ENCODE measurements at places on chromosomes 2 and 18.

GRCh38 chr2:207229161-207229560 is 63.4 kb upstream of the KLF7 start:
- peaks cover 7% of the 10 kb centered on the region for H3K4me1 ChIP-seq
- no peak for DNase-seq
- H3K27me3 ChIP-seq = peaks cover 7% of the 10 kb centered on the region
- H3K4me3 ChIP-seq = no peak overlapping the region

GRCh38 chr2:177618255-177619253 is 226.0 kb downstream of the AGPS start:
- peaks cover 2% of the 10 kb centered on the region for H3K36me3 ChIP-seq
- H3K27me3 ChIP-seq = peaks cover 4% of the 10 kb centered on the region

GRCh38 chr2:42025151-42025582 is 22.7 kb upstream of the PKDCC start:
- DNase-seq = no peak
- no peak overlapping the region for H3K27ac ChIP-seq
- peaks cover 8% of the 10 kb centered on the region for H3K4me1 ChIP-seq
- H3K36me3 ChIP-seq = peaks cover 2% of the 10 kb centered on the region

DNA sequence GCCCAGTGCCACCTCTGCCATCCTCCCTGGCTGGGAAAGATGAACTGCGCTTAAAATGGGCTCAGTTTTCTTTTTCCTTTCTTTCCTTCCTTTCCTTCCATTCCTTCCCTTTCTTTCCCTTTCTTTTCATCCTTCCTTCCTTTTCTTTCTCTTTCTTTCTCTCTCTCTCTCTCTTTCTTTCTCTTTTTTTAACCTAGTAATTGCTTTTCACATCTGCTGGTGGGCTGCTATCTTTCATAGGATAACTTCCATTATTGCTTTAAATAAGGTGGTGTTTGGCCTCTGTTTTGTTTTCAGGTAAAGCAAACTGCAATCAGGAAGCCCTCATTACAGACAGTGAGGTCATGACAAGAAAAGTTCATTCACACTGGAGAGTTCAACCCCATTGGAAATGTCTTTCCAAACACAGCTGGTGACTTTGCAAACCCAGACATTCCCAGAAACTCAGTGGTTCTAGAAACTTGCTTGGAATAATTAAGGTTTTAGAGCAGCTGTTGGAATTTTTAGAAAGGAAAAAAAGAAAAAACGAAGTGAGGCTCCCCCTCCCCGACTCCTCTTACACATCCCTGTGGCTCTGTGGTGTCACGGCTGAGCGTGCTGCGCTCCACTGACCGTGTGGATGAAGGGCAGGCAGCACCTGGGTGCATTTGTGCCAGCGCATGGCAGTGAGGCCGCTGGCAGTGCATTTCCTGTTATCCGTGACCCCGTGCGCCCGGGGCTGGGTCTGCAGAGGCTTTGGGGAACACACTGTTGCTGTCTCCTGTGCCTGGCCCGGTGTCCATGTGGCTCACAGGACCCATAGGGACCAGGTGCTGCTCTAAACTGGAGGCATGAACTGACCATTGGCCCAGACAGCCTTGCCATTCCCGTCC is 76.9 kb downstream of the MBP start:
- H3K36me3 ChIP-seq = peaks cover 4% of the 10 kb centered on the region
- H3K4me1 ChIP-seq = peaks cover 53% of the 10 kb centered on the region
- H3K4me3 ChIP-seq = peak overlapping the region; percentile 80
- H3K27me3 ChIP-seq = no peaks in the 10 kb centered on the region
- DNase-seq = no peak

DNA sequence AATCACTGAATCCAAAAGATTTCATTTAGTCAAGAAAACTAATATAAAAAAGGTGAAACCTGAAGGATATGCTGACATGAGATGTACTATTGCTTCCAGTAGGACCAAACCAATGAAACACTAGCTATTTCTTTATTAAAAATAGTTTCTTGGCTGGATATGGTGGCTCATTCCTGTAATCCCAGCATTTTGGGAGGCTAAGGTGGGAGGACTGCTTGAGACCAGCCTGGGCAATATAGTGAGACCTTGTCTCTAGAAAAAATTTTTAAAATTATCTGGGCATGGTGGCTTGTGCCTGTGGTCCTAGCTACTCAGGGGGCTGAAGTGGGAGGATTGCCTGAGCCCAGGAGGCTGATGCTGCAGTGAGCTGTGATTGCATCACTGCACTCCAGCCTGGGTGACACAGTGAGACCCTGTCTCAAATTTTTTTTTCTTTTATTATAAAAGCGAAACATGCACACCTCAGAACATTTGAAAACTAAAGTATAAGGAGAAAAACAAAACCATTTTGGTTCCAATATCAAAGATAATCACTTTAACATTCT is 266.2 kb downstream of the TGIF1 start:
- no peak overlapping the region for H3K4me3 ChIP-seq
- H3K27ac ChIP-seq = no peak overlapping the region
- H3K36me3 ChIP-seq = no peaks in the 10 kb centered on the region
- peaks cover 5% of the 10 kb centered on the region for H3K4me1 ChIP-seq
- peaks cover 13% of the 10 kb centered on the region for H3K27me3 ChIP-seq

DNA sequence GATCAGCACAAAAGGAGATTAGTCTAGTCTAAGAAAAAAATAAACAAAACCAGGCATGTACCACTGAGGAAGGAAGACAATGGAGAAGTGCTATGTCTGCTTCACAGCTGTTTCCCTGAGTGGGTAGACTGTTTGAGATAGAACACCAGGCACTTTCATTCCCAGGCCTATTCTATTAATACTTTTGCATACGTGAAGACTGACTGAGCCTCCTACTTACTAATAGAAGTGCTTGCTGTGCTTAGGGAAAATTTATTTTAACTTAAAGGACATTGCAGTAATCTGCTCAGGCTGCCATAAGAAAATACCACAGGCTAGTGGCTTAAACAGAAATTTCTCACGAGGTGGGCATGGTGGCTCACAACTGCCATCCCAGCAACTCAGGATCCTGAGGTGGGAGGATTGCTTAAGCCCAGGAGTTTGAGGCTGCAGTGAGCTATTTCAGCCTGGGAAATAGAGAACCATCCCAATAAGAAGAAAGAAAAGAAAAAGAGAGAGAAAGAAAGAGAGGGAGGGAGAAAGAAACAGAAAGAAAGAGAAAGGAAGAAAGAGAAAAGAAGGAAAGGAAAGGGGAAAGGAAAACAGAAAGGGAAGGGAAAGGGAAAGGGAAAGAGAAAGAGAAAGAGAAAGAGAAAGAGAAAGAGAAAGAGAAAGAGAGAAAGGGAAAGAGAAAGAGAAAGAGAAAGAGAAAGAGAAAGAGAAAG is 33.0 kb downstream of the CMPK2 start:
- peaks cover 3% of the 10 kb centered on the region for H3K4me1 ChIP-seq
- H3K27ac ChIP-seq = peak overlapping the region; percentile 50
- no peak overlapping the region for H3K4me3 ChIP-seq
- peaks cover 13% of the 10 kb centered on the region for H3K36me3 ChIP-seq

DNA sequence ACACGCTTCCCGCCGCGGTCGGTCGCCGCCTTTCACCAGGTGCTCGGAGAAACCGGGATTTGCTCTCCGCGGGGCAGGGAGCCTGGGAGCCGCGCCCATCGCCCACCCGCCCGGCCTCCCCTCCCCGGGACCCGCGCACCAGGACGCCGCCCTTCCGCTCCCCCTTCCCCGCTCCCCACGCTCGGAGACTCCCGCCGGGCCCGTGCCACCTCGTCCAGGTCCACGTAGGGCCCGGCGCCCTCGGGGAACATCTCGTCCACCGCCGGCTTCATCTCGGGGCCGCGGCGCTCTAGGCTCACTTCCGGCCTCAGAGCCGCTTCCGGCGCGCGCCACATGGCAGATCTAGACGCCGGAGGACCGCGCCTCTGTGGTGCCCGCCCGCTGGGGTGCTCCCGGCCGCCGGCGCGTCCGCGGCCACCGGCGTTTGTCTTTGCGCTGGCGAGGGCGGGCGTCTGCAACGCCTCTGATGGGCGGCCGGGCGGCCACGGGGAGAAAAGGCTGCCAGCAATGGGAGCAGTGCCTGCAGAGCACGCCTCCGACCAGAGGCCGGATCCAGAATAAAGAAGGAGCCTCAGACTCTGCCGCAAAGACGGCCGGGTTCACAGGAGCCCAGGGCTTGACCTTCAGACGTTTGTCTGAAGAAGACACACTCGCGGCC is at the start of gene COPS9:
Gene COPS9 (minus strand): TSS at position 293 of the 658 bp plus-strand sequence. CDS start 21 bp downstream, at position 272.
- DNase-seq = peak; percentile 87
- peak within 1 kb of the TSS; percentile 95 for H3K4me3 ChIP-seq
- H3K36me3 ChIP-seq = peaks cover 9% of the 10 kb centered on the region
- H3K4me1 ChIP-seq = peaks cover 22% of the 10 kb centered on the region

DNA sequence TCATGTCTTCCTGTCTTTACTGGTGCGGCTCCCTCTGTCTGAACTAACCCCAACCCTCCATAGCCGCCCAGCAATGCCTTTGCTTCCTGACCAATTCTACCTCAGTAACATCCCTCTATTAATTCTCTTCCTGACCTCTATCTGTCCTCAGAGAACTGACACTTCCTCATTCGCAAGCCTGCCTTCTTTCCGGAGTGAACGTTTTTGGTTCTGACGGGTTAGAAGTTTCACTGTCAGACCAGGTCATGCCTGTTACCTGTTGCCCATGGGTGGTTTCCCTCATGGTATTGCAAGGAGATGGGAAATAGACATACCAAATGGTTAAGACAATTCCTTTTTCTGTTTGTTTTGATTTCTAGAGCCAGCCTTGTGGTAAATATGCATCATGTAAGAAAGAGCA is 453.4 kb upstream of the SLC14A2 start:
- no peaks in the 10 kb centered on the region for H3K36me3 ChIP-seq
- peaks cover 12% of the 10 kb centered on the region for H3K4me1 ChIP-seq
- no peak overlapping the region for H3K4me3 ChIP-seq
- DNase-seq = no peak
- H3K27ac ChIP-seq = peak overlapping the region; percentile 21

GRCh38 chr2:165952085-165952484 is 1.5 kb downstream of the TTC21B start:
- H3K4me3 ChIP-seq = no peak overlapping the region
- peaks cover 7% of the 10 kb centered on the region for H3K4me1 ChIP-seq
- no peak for DNase-seq
- peaks cover 3% of the 10 kb centered on the region for H3K36me3 ChIP-seq

DNA sequence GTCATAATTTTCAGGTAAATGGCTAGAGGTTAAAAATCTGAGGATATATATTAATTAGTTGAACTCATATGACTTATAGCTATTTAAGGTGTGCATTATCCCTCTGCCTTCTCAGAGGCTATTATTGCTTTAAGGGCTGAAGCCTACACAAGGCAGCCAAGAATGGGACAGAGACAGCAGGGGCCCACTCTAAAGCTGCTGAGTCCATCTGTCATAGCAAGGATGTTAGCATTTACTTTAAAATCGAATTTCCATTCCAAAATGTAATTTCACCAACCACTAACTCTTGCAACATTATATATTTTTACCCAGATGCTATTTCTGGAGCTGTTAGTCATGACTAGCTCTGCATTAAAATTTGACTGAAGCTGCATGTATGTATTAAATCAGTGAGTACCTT is 236.3 kb upstream of the FSIP2 start:
- DNase-seq = no peak
- H3K27me3 ChIP-seq = no peaks in the 10 kb centered on the region
- no peak overlapping the region for H3K27ac ChIP-seq
- H3K4me3 ChIP-seq = no peak overlapping the region

DNA sequence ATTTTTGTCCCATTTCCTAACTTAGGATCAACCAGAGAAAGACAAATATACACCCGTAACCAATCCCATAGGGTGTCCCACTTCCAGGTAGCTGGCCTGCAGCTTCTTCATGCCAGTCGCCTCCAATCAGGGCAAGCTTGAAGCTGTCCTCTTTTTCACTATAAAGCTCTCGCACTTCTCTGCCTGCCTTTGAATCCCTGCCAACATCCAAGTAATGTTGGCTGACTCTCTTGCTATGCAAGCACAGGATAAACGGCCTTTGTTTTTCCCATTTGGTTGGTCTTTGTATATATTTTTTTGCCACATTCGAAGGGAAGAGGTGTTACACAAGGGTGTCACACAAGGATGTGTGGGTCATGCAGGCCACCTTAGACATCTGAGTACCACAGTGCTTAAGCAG is 388.8 kb downstream of the CBLN2 start:
- H3K27me3 ChIP-seq = no peaks in the 10 kb centered on the region
- H3K4me3 ChIP-seq = no peak overlapping the region
- DNase-seq = no peak
- H3K36me3 ChIP-seq = no peaks in the 10 kb centered on the region
- no peak overlapping the region for H3K27ac ChIP-seq

- H3K27me3 ChIP-seq = peaks cover 35% of the 10 kb centered on the region
- H3K4me3 ChIP-seq = no peak overlapping the region
- no peaks in the 10 kb centered on the region for H3K36me3 ChIP-seq
- H3K27ac ChIP-seq = no peak overlapping the region
Observed at GRCh38 chr2:222673883-222674282, 2.4 kb downstream of the MOGAT1 start.

DNA sequence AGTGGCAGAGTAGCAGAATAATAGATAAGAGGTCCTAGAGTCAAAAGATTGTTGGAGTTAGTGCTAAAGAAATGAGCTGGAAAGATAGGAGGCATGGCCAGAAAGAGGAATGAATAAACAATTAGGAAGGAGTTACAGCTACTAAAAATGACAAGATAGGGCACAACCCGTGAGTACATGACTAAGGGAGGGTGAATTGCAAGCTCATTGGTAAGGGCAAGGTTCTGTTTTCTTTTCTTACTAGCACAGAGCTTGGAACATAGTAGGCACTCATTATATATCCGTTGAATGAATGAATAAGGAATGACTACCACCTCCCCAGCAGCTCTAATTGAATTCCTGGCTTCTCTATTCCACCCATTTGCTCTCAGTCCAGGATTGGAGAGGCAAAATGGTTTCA is 5.7 kb upstream of the MARCO start:
- H3K4me1 ChIP-seq = no peaks in the 10 kb centered on the region
- H3K36me3 ChIP-seq = peaks cover 5% of the 10 kb centered on the region
- no peak overlapping the region for H3K27ac ChIP-seq
- H3K27me3 ChIP-seq = peaks cover 1% of the 10 kb centered on the region
- no peak overlapping the region for H3K4me3 ChIP-seq
- no peak for DNase-seq

- no peak for DNase-seq
- H3K36me3 ChIP-seq = no peaks in the 10 kb centered on the region
- H3K27me3 ChIP-seq = peaks cover 2% of the 10 kb centered on the region
- H3K4me1 ChIP-seq = peaks cover 3% of the 10 kb centered on the region
- H3K4me3 ChIP-seq = no peak overlapping the region
Observed at GRCh38 chr2:7015007-7015950, 98.1 kb downstream of the RNF144A start.

- H3K4me1 ChIP-seq = peaks cover 4% of the 10 kb centered on the region
- no peak for DNase-seq
- peaks cover 13% of the 10 kb centered on the region for H3K27me3 ChIP-seq
- H3K4me3 ChIP-seq = no peak overlapping the region
Observed at GRCh38 chr2:206993964-206994363, 54.6 kb downstream of the CPO start.
